ENCODE measurements at places on chromosomes 5 and 9. TPM values are rescaled to one million over a fixed set of nuclear protein-coding genes. Genes with fewer than 3 reads are reported as not detected.

- no peak for DNase-seq
Measured at GRCh38 chr5:89273289-89273688, 390.3 kb upstream of the MEF2C start.

- no peak for DNase-seq
Measured at GRCh38 chr9:71353720-71354119, 232.3 kb upstream of the TRPM3 start.

DNA sequence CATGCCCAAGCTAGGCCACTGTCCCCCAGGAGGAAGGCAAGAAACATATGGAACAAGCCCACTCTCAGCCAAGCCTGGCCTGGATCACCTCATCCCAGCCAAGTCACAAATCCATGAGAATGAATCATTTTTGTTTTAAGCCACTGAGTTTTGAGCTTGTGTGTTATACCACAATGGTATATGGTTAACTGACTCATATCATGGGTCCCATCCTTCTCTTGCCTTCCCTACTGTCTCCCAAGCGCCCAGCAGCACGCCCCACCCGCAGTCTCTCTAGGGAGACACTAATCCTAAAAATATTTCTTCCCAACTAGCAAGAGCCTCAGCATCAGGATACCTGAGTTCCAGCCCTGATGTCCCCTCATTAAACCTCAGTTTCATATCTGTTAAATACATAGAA, 248.1 kb downstream of the CDK5RAP2 start:
- DNase-seq: no peak

DNA sequence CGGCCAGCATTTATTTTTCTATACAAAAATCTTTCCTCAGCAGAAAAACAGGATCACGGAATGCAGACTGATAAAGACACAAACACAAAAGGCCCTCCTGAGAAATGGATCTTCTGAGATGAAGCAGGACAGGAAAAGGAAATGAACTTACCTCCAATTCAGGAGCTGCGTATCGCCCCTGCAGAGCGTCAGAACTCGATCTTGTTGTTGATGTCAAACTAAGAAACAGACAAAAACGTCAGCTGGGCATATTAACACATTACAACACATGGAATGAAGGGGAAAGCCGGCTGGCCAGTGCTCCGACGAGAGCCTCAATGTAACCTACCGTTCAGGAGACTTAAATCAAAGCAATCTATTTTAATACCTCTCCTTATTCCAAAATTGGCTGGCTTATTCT, 105.1 kb downstream of the SERINC5 start:
- no peak for DNase-seq

- DNase-seq: no peak
Measured at GRCh38 chr5:73998489-73998888, 372.5 kb downstream of the ARHGEF28 start.

DNA sequence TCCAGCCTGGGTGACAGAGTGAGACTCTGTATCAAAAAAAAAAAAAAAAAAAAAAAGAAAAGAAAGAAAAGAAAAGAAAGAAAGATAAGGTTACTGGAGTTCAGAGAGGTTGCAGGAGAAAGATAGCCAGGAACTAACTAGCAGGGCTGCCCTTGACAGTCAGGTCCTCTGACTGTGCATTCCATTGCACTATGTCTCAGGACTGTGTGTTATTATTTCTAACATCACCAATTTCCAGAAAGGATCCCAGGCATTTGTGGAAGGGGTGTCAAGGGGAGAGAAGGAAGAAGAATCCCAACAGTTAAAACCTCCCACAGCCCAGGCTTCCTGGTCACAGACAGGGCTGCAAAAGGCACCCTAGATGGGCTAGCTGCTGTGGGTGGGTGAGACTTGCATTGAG, 25.1 kb downstream of the KLF4 start:
- no peak for DNase-seq

DNA sequence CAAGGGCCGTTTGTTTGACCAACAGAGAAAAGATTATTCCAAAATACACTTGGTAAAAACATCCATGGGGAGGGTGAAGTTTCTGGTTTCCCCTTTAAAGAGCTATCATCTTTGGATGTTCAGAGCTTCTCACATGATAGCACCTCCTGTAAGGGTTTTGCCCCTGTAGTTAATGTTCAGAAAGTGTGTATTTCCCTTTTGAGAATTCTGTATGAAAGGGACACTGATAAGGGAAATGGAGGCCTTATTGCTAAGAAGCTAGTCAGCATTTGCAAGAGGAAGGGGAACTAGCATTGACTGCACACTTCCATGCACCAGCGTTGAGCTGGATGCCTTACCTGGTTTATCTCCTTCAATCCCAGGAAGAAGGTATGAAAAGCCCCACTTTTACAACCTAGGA, 31.5 kb upstream of the C5orf58 start:
- no peak for DNase-seq

DNA sequence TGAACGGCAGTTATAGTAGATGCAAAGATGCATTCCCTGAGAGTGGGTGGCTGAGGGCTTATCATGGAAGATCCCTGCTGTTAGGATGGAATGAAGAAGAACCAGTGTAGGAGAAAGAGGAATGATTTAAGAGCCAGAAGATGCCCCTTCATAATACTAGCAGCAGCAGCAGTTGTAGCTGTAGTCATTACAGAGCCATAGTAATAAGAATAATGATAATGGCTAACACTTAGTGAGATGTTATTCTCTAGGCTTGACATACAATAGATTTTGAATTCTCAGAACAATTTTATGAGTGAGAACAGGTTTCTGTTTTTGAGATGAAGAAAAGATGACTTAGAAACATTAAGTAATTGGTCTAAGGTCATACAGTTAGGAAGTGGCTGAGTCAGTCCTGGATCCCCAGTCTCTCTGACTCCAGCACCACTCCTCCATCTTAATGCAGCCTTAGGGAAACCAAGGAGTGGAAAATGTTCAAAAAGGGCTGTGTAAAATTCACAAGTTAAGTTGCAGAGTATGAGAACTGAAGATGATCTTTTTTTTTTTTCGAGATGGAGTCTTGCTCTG, 459.4 kb upstream of the SGCD start:
- DNase-seq: no peak

DNA sequence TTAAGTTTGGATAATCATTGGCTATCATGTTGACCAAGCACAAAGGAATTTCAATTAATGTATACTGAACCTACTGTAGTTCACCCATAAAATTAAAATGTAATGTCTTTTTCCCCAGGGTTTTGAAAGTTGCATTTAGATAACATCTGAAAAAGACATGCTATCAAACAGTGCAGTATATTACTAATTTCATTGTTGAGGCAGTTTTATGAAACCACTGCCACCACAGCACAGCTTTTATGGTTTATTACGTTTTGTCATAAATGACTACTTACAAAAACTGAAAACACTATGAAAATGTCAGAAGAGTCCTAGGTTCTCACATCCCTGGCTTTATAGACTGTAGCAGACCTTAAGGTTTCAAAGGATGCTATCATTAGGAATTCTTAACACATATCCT, 32.0 kb upstream of the HAPLN1 start:
- DNase-seq: no peak

- DNase-seq: no peak
Measured at GRCh38 chr9:134501761-134502265, 139.8 kb upstream of the COL5A1 start.

DNA sequence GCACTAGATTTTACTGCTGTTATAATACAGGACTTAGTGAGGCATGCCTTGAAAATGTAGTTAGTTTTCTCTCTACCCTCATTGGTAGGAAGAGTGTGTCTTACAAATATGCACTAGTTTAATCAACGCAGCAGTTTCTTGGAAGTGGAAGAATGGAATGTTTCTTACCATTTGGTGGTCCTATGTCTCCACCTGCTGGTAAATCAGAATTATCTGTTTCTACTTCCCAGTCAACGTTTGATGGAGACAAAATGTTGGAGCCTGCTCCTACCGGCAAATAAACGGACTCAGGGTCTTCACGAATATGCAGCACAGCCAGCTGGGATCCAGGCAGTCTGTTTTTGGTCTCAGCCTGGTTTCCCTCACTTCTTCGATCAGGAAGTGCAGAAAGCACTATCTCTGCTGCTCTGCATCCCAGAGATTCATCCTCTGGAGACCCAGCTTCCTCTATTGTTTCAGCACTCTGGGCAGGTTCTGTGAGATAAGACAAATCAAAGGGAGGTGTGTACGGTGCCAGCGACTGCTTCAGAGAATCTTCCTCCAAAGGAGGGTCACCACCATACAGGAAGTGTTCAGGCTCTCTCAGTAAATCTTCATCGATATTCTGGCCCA, 59.5 kb upstream of the PCA3 start:
- DNase-seq: peak; percentile 35

- DNase-seq: no peak
Measured at GRCh38 chr5:105752801-105753200, 1917.9 kb downstream of the EFNA5 start.

SLC34A1 gene
- total RNA-seq: 0.64 TPM

PIP5K1B gene
- 8.6 TPM for total RNA-seq

MEIKIN gene
- total RNA-seq: not detected

ELAVL2 gene
- total RNA-seq: not detected

All from Calu3 (cell line).